CD4-positive, alpha-beta T cell treated with Interferon alpha-2 for 1 hour (primary cell): ENCODE measurements at places on chromosomes 2 and 18.
A peak's percentile ranks its signal among the peaks of the same experiment; 100 is the strongest.

DNA sequence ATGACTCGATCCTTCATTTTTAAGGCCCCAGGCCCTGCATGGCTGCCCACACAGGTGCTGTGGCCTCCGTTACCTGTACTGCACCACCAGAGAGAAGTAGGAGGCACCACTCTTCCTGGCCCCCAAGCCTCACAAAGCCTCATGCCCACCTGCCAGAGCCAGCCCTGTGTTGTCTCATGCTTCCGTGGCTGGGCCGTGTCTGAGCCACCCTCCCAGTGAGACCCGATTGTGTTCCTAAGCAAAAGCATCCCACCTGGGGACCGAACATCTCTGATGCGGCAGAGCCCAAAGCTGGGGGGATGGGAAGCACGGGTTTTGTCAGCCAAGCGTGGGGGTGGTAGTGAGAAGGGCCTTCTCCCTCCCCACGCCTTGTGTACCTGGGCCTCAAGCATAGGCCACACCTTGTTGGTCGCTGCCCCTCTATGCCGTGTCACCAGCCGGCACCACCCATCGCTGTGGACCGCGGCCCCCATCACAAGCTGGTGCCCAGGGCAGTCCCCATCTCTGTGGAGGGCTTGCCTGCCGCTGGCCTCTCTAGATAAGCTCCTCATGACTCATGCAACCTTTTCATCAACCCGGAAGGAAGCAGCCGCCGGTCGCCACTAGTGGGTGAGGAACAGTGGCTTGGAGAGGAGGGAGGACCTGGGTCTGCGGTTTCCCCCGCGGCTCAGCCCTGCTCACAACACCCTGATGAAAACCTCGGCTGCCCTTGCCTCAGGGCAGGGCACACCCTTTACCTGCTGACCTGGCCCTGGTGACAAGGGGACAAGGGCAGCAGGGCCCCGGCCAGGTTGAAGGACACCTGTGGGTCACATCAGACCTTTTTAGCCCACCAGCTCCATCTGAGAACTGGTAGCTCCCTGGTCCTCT is 2.7 kb upstream of the RNPEPL1 start:
- DNase-seq: peak; percentile 95

DNA sequence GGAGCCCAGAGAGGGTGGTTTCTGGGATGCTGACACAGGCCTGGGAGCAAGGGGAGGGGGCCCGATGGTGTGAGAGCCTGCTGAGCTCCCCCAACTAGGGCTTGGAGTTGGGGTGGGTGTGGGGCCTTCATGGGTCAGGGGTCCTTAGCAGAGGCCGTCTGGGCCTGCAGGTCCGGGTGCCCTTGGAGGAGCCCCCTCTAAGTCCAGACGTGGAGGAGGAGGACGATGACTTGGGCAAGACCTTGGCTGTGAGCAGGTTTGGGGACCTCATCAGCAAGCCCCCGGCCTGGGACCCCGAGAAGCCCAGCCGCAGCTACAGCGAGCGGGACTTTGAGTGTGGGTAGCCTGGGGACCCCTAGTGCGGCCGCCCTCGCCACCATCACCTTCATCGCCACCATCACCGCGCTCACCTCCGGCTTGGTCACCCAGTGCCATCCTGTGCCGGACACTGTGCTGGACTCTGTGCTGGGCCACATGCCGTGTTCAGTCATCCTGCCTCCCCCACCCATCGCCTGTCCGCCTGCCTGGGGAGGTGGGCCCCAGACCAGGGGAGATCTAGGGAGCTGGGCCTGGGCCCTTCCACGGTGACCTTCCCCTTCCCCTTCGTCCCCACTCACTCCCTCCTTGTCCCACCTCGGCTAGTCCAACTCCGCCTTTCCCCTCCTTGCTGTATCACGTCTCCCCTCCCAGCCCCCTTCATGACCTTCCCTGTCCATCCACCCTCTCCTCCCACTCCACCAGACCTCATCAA is 980 bp downstream of the SLC4A3 start:
- DNase-seq: no peak

GRCh38 chr2:39362595-39362994 is 74.5 kb downstream of the MAP4K3 start:
- DNase-seq: no peak

GRCh38 chr18:53800171-53800570 is 424.3 kb downstream of the MBD2 start:
- no peak for DNase-seq

GRCh38 chr2:179270689-179271088 is 6.1 kb upstream of the SESTD1 start:
- no peak for DNase-seq

DNA sequence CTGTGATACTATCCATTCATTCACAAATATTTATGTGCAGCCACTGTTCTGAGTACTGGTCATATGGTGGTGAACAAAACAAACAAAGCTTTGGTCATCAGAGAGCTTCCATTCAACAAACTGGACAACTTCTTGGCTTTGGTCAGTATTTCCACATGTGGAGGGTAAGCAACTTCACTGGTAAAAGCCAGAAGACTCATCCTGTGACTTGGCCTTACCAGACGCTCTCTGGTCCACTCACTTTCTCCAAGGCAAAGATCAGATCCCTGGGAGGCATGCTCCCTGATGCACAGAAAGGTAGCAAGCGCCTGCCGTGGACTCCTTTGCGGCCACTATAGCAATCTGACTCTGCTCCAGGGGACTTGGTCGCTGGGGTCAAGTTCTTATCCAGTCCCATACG is 179.5 kb downstream of the EN1 start:
- DNase-seq: no peak

- no peak for DNase-seq
Observed at GRCh38 chr2:43484323-43484930, 111.4 kb downstream of the THADA start.

DNA sequence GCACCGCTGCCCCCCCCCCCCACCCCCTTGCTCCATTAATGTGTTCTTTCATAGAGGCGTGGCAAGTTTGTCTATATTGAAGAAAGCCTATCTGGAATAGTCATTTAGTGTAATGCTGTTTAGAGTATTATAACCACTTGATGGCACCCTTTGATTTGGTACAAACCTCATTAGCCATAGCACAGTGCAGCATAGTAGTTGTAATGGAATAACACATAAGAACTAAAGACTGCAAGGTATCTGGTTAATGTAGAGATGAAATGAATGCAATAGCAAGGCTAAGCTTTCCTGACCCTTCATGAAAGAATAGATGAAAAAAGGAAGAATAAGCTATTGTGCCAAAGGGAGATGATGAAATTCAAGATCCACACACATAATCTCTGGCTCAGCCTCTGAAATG is 81.9 kb downstream of the EHBP1 start:
- DNase-seq: peak; percentile 27

GRCh38 chr2:202299712-202300111 is 34.1 kb downstream of the NOP58 start:
- DNase-seq: no peak

- DNase-seq: no peak
Observed at GRCh38 chr2:6812857-6813530, 52.7 kb downstream of the CMPK2 start.

GRCh38 chr2:9032121-9032520 is 28.6 kb upstream of the MBOAT2 start:
- DNase-seq: no peak

GRCh38 chr2:241183221-241183620 is 5.3 kb upstream of the ANO7 start:
- no peak for DNase-seq

DNA sequence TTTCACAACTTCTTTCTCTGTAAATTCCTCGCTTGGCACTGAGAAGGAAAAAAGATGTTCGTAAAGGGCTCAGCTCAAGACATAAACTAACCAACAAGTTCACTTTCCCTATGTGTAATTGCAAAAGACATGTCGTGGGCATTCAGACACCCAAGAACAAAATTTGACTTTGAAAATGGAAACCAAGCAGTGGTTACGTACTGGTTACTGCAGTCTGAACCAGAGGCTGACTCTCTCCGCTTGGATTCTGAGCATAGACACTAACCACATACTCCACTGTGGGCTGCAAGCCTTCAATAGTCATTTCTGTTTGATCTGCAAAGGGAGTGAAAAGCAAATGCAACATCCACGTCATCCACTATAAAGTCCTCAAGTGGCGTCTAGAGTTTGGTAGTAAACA is 53.9 kb downstream of the FN1 start:
- no peak for DNase-seq

- no peak for DNase-seq
Observed at GRCh38 chr2:227826563-227826962, 12.9 kb downstream of the CCL20 start.

GRCh38 chr2:196459539-196459938 is 180.0 kb upstream of the CCDC150 start:
- peak; percentile 8 for DNase-seq

DNA sequence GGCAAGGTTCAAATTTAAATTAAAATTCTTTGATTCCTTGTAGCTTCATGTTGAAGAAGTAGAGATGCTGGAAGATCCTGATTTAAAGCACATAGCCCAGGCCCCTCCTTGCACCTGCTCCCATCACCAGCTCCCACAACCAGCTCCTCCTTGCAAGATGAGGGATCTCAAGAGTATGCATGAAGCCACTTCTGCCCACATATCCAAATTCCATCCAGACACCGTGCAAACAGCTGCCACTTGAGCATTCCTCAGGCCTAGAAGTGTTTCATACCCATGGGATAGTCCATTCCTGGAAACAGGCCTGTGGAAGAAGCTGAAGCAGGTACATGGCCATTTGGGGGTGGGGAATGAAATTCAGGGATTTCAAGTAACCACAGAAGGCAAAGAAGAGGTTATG is 32.4 kb upstream of the ITPRID2 start:
- DNase-seq: no peak

DNA sequence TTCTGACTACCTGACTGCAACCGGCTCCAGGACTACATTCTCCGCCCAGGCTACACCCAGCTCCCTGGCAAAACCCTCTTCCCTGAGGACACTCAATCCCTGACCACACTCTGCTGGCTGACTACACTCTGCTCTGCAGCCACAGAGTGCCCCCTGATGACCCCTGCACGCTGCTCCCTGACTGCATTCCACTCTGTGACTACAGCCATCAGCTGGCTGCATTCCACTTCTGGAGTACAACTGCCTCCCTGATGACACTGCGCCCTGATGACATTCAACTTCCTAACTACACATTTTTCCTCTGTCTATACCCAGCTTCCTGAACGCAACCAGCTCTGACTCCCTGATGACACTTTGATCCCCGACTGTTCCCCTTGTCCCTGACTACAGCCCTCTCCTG is 71.3 kb upstream of the NRXN1 start:
- no peak for DNase-seq

- no peak for DNase-seq
Observed at GRCh38 chr2:227127201-227127600, 36.8 kb downstream of the COL4A4 start.

GRCh38 chr18:55509631-55510324 is 78.2 kb downstream of the TCF4 start:
- DNase-seq: no peak

DNA sequence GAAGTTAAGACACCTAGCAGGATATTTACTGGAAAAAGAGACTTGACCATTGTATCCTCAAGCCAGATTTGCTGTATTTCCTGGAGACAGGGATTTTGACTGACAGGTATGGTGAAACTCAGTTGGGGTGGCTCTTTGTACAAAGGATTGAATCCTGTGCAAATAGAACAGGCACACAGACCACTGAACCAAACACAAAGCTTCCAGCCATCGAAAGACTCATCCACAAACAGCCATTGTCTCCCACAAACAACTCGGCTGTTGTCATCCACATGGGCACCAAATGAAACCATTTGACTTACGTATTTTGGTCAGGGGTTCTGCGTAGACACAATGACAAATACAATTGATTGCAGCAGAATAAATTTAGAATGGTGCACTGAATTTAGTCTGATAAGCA is 15.9 kb downstream of the RNF152 start:
- no peak for DNase-seq

DNA sequence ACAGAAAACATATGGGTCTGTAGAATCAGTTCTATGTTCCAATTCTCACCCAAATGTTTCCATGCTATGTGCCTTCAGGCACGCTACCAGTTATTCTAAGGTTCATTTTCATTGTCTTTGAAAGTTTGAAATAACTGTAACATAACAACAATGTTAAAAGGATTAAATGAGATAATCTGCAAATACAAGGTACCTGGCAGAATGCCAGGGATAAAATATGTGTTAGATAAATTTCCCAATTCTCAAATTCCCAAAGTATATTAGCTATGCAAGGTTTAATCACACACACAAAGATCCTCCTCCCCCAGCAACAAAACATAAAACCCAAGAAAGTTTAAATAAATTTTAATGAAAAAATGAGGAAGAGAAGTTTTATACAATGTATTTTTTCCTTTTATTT is 261.2 kb downstream of the LRP1B start:
- no peak for DNase-seq

DNA sequence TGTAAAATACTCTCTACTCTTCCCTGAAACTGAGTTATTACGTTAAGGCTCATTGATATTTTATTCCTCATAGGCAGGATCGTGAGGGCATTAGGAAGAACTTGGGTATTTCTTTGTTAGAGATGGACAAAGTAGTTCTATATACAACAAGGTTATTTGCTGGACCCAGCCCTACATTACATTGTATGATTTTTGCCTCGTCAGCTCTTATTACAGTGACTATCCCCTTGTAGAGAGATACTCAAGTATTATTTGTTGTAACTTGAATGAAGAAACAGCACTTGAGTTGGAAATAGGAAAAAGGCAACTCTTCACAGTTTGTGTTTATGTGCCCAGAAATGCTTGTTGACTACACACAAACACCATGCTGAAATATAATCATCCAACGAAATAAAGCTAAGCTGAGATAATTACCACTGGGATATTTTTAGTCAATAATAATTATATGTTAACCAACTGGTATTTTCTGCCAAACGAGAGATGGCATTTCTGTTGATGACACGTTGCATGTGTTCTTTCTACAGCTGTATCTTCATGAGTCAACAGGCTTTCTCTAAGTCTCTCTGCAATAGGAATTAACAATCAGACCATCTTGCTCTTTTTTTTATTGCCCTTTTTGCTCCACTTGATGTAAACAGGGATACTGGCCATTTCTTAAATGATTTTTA is 947.6 kb downstream of the DPP10 start:
- DNase-seq: no peak

GRCh38 chr2:133265432-133265949 is 302.8 kb downstream of the NCKAP5 start:
- no peak for DNase-seq

- DNase-seq: no peak
Observed at GRCh38 chr18:72700961-72701710, 157.0 kb upstream of the CBLN2 start.

DNA sequence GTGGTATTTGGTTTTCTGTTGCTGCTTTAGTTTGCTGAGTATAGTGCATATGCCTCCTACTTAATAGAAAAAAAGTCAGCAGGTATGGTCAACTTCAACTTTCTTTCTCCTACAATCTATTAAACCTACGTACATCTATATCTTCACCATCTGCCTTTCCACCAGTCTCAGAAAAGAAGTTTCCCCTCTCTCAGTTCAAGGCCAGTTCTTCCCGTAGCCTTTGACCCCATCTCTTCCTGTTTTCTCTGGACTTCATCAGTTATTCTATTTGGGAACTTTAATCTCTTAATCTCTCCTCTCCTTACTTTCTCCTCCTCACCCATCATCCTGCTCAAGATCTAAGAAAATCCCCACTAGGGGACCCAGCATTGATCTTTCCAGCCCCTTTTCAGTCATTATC is 5.7 kb downstream of the PTRHD1 start:
- DNase-seq: no peak

GRCh38 chr18:10153924-10154752 is 240.3 kb downstream of the VAPA start:
- DNase-seq: no peak
